ENCODE measurements at places on chromosomes 6 and 20. TPM values are rescaled to one million over a fixed set of nuclear protein-coding genes. Genes with fewer than 3 reads are reported as not detected.

TAAR5 gene
- total RNA-seq: not detected

ZNF341 gene
- 9.1 TPM for total RNA-seq

FERMT1 gene
- total RNA-seq: not detected

APCDD1L gene
- not detected for total RNA-seq

GFRAL gene
- not detected for total RNA-seq

- no peak for DNase-seq
Measured at GRCh38 chr20:53676987-53677386, 83.3 kb upstream of the ZNF217 start.

DNA sequence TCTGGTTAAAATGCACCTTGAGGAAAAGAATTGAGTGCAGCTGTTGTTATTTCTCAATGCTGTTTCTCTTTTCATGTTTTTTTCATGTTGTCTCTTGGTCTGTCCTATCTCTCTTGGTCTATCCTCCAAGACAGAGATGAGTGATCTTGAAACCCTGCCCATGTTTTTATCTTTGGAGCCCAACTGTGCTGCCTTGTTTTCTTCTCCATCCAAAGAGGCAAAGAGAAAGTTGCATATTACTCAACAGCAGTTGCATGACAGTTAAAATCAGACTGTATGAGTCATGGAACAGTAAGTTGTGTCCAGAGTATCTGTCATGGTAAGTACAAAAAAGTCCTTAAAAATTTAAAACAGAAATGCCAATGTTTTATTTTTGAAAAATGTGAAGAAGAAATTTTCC is 26.2 kb downstream of the BCAS1 start:
- no peak for DNase-seq

GRCh38 chr6:4102687-4103244 is 23.8 kb upstream of the FAM217A start:
- no peak for DNase-seq

All from B cell (primary cell).